ENCODE measurements at places on chromosomes 7 and 10.

DNA sequence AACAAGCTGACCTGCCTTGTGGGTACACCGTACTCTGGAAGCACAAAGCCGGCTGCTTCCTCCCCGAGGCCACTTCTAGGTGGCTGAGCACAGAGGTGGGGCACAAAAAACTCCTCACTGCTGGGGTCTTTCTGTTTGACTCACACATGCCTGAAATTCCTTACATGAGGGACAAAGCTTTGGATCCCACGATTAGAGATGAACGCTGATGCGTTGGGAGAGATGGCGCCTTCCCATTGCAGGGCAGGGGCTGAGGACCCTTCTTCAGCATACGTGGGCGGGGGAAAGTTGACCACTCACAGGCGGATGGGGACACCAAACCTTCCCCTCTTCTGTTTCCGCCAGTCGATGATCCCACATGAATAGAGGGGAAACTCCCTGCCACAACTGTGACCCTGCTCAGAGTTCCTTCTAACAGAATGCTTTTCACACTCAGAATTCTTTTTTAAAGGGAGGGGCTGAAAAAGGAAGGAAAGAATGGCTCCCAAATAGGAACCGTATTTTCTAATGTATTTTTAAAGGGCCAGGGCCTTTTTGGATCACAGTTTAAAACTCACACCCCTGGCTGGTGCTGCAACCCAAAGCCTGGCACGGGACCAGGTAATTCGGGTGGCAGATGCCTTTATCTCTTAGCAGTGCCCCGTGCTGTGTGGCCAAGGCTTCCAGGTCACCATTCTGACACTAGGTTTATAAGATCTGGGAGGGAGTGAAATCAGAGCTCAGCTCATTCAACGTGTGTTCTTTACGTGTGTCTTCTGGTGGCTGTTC is 134.0 kb downstream of the PRKAG2 start:
- DNase-seq: no peak

- no peak for DNase-seq
These were observed 121.5 kb downstream of the SLIT1 start for GRCh38 chr10:97063983-97064837.

- DNase-seq: no peak
These were observed 218.8 kb downstream of the ZWINT start for GRCh38 chr10:56142092-56142728.

DNA sequence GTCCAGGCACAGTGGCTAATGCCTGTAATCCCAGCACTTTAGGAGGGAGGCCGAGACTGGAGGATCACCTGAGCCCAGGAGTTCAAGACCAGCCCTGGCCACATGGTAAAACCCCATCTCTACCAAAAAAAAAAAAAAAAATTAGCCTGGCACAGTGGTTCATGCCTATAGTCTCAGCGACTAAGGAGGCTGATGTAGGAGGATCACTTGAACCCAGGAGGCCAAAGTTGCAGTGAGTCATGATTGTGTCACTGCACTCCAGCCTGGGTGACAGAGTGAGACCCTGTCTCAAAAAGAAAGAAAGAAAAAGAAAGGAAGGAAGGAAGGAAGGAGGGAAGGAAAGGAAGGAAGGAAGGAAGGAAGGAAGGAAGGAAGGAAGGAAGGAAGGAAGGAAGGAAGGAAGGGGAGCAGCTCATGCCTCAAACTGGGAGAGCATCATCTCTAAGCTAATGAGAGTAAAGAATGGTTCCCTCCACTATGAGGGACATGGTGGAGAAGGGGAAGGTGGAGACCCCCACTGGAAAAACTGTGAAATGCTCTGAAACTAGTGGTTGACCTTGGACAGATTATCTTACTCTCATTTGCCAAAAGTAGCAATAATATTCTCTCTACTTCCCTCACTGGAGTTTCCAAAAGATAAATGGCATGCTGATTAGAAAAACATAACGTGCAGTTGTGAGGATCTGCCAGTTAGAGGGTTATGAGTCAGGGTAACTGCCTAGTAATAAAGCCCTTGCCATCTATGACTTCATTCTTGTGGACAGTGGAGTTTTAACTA is 16.8 kb downstream of the GIMAP5 start:
- DNase-seq: no peak

DNA sequence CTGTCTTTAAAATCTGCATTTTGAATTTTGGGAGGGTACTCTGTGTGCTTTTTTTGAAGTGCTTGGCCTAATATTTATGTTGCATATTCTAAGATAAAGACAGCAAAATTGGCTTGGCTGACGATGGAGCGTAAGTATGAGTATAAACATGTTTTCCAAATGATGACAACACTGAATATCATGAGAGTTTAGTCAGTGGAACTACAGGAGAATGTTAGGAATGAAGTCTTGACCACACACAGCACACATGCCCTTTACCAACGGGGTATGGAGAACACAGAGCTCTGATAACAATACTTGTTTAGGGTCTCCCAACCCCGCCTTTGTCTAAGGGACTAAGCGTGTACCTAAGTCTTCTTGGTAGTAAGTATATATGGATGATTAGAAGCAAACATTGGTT is 253.9 kb upstream of the FZD8 start:
- no peak for DNase-seq

GRCh38 chr7:30893357-30893756 is 18.3 kb upstream of the AQP1 start:
- DNase-seq: peak; percentile 46

All from forelimb muscle (tissue), 1 donor.